ENCODE measurements at places on chromosomes 2 and 18.

- DNase-seq, result no peak
Observed at GRCh38 chr2:36449943-36450392, 94.4 kb downstream of the CRIM1 start.

DNA sequence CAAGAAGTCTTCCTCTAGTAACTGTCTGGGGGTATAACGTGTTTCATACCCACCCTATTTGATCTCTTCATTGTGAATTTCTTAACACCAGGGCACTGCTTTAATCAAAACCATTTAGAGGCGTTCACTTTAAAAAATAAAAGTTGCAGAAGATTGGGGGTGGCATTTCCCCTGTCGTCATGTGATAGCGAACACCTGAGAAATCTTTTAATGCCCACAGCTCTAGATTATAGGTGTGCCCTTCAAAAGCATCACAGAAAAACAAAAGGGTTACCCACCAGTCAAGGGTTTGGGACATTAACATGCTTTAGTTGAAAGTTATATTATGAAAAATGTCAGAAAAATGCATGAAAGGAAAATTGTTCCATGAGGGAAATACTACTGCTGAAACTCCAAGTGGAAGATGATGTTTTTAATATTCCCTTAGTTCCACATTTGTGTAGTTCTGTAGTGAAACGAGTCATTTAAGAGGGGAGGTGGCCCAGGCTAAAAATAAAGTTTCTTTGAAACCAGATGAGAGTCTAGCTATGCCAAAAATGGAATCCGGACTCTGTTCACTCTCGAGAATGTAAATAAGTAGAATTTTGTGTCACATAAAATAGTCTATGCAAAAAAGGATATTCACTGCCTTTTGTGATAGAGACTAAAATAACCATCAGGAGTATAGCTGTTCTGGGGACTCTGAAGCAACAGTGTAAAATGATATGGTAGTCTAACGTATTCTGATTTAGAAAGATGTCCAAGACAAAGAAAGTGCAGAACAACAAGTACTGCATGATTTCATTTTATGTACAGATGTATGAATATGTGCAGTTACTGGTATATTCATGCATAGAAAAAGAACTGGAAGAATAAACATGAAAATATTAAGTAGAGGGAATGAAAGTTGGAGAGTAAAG is 95.3 kb downstream of the TMEM247 start:
- no peak for DNase-seq

- no peak for DNase-seq
Observed at GRCh38 chr2:17070711-17071110, 405.1 kb upstream of the CYRIA start.

- DNase-seq, result no peak
Observed at GRCh38 chr2:177119099-177119498, 93.5 kb upstream of the HNRNPA3 start.

DNA sequence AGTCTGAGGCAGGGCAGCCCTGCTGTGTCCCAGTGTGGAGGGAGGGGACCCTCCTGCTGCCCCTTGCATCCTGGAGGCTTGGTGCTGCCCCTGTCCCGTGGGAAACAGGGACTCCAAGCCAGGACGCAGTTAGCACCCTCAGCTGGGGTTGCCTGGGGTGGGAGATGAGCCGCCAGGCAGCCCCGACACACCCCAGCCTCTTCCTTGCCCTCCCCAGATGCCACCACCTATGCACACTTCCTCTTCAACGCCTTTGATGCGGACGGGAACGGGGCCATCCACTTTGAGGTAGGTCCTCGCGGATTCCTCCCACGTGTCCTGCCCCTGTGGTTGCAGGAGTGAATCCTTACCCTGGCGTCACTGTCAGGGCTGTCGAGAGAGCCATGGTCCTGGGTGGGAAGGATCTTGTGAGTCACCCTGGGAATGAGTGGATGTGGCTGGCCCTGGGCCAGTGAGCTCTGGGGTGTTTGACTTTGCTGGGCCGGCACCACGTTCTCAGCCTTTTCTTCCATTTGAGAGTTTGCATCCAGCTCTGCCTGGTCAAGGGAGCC is 27.5 kb upstream of the FAHD2A start:
- no peak for DNase-seq
